ENCODE measurements at places on chromosomes 12 and 14.

- no peak for DNase-seq
These were observed 105.7 kb downstream of the GRIN2B start for GRCh38 chr12:13875744-13876143.

DNA sequence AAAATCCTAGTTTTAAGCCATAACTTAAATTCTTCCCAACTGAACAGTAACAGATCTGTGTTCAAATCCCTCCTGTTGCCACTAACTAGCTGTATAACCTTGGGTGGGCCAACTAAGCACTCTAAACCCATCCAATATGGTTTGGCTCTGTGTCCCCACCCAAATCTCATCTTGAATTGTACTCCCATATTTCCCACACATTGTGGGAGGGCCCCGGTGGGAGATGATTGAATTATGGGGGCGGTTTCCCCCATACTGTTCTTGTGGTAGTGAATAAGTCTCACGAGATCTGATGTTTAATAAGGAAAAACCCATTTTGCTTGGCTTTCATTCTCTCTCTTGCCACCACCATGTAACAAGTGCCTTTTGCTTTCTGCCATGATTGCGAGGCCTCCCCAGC, 1.2 kb upstream of the KRT4 start:
- DNase-seq, result no peak

DNA sequence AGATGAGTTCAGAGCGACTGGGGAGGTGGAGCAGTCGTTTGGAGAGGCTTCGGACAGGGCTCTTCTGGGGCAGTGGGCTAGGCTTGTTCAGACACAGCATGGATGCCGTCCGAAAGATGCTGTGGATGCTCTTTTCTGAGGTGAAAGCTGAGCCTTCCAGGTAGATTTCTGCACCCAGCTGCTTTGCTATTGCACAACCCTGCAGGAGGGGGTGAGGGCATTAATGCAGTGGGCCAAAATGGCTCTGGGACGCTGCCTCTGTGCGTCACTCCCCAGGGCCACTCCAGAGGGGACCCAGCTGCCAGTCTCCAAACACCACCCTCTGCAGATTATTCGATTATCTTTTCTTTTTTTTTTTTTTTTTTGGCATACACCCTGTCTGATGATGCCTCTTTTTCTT, 6.1 kb upstream of the DDX23 start:
- no peak for DNase-seq

DNA sequence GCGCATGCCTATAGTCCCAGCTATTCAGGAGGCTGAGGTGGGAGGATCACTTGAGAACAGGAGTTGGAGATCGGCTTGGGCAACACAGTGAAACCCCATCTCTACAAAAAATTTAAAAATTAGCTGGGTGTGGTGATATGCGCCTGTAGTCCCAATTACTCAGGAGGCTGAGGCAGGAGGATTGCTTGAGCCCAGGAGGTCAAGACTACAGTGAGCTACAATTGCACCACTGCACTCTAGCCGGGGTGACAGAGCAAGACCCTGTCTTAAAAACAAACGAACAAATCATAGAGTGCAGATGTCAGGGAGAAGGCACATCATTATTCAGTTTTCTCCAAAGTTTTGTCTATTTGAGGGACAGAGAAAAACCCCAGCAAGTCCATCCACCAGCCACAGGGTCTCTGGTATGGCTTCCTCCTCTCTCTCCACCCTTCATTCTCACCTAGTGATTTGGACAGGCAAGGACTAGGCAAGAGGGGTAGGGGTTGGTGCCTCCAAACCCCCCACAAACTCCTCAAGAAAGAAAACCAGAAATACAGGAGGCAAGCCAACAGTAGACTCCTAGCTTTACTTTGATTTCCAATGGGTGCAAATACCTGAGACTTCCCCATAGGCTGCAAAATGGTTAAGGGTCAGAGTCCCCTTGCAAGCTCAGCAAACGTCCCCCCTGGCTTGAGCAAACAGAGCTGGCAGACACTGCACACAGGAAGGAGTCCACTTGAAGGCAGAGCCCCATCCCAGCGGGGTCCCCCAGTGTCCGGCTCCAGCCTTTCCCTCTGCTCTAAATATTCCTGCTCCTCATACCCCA, 26.5 kb upstream of the RPLP0 start:
- DNase-seq, result no peak

DNA sequence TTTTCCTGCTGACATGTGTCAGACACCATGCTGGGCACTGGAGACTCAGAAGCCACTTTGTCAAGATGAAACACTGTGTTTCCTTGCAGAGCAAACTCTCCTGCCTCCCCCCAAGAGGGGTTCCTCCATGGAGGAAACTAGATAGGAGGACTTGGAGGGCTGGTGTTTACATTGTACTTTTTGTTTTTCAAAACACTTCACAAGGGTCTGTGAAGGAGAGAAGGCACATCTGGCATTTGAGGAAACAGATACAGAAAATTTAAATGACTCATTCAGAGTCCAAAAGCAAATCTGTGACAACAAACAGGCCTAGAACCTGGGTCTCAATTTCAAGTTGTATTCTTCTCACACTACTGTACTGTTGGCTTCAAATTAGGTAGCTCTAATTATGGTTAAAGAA, 6.7 kb upstream of the CDKL1 start:
- DNase-seq, result no peak

- DNase-seq, result no peak
These were observed 906 bp downstream of the LARP4 start for GRCh38 chr12:50401500-50402081.

DNA sequence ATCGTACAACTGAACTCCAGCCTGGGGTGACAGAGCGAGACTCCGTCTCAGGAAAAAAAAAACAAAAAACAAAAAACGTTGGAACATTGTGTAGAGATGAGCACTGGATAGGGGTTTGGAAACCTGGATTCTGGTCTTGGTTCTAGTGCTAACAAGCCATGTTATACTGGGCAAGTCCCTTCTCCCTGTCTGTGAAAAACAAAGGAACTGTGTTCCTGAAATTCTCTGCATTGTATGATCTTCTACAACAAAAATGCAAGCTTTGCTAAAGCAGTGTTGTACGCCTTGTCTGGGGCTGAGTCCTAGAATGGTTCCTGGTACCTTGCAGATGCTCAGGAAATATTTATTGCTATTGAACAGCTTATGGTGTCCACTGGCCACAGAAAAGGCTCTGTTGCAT, 13.4 kb downstream of the GPRC5D start:
- DNase-seq, result no peak

DNA sequence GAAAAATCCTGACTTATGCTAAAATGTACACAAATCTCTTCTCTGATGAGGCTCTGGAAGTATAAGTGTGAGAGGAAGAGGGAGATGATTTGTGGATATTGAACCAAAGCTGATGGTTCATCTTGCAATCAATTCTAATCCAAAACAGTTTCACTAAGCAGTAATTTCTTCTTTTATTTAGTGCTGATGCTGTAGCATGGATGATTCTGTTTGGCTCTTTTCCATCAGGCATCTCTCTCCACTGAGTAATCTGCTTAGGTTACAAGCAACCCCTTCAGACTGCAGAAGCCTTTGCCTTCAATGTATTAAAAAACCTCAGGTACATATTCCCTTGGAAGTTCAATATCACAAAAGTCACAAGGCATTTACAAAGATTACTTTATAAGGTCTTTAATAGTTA, 159.1 kb upstream of the CCDC198 start:
- no peak for DNase-seq

Data from activated CD4-positive, alpha-beta T cell treated with anti-CD3 and anti-CD28 coated beads for 1 hour (primary cell).